ENCODE measurements at places on chromosomes 5 and 9.

DNA sequence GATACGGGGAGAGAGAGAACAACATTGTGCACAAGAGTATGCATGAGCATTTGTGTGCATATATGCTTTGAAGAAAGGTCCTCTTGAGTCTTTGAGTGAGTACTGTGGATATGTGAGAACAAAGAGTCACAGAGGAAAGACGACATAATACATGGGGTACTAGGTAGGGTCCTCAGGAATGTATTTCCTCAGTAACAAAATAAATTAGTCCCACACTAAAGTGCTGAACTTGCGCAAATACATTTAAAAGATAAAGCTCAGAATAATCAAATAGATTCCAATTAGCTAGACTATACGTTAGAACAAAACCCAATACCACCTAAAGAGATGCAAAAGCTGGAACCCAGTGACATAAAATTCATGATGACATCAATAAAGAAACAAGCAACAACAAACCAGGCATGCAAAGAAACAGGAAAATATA is 70.8 kb downstream of the RAPGEF6 start:
- no peak overlapping the region for H3K4me3 ChIP-seq
- peak overlapping the region; percentile 24 for H3K27ac ChIP-seq
- peaks cover 16% of the 10 kb centered on the region for H3K36me3 ChIP-seq
- no peak for DNase-seq

- no peak overlapping the region for H3K4me3 ChIP-seq
- peak overlapping the region; percentile 40 for H3K27ac ChIP-seq
- peaks cover 3% of the 10 kb centered on the region for H3K27me3 ChIP-seq
- DNase-seq: no peak
Measured at GRCh38 chr5:151140686-151141459, 16.7 kb downstream of the ANXA6 start.

GRCh38 chr5:149706158-149706557 is 24.0 kb upstream of the PPARGC1B start:
- no peak for DNase-seq
- no peak overlapping the region for H3K27ac ChIP-seq
- no peaks in the 10 kb centered on the region for H3K36me3 ChIP-seq
- H3K27me3 ChIP-seq: peaks cover 28% of the 10 kb centered on the region
- no peaks in the 10 kb centered on the region for H3K4me1 ChIP-seq
- H3K4me3 ChIP-seq: no peak overlapping the region

DNA sequence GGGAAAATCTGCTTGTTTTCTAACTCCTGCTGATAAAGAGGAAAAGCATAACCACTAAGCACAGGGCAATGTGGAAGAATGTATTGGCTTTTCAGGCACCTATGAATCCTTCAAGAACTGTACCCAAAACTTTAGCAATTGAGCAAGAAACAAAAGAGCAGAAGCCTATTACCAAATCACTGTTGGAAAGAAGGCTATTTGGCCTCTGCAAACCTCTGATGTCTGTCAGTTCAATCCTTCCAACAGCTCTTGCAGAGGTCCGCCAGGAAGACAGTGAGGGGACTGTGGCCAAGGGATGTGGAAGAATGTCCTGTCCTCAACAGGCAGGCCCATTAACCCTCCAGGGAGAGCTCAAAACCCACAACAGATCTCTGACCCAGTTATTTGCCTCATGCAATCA is 328.6 kb downstream of the ENC1 start:
- peaks cover 5% of the 10 kb centered on the region for H3K27me3 ChIP-seq
- H3K36me3 ChIP-seq: no peaks in the 10 kb centered on the region
- no peak overlapping the region for H3K27ac ChIP-seq
- no peak for DNase-seq
- H3K4me3 ChIP-seq: no peak overlapping the region

GRCh38 chr9:80550181-80550580 is 978.4 kb downstream of the TLE4 start:
- no peak overlapping the region for H3K4me3 ChIP-seq
- no peaks in the 10 kb centered on the region for H3K36me3 ChIP-seq
- DNase-seq: no peak
- H3K27me3 ChIP-seq: no peaks in the 10 kb centered on the region
- no peak overlapping the region for H3K27ac ChIP-seq
- peaks cover 27% of the 10 kb centered on the region for H3K4me1 ChIP-seq

- H3K27ac ChIP-seq: no peak overlapping the region
- no peak overlapping the region for H3K4me3 ChIP-seq
- peaks cover 26% of the 10 kb centered on the region for H3K4me1 ChIP-seq
- no peaks in the 10 kb centered on the region for H3K27me3 ChIP-seq
- DNase-seq: no peak
- no peaks in the 10 kb centered on the region for H3K36me3 ChIP-seq
Measured at GRCh38 chr5:107652839-107653607, 17.7 kb downstream of the EFNA5 start.

DNA sequence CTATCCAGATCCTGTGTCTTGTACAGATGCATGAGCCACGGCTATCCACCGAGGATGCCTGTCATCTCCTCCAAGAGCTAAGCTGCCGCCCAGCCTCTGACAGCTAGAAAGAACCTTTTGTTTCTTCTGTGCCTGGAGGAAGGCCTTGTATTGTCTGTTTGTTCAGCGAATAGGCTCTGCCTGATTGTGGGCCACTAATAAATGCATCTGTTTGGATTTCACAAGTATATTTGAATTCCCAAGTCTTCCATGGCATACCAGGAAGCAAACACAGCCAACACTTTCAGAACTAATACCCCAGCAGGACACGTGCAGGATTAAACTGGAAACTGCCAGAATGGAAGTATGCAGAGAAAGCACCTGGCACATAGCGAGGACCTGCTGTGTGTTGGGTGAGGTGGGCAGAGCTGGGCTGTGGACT is 92.7 kb upstream of the NEURL1B start:
- H3K27ac ChIP-seq: no peak overlapping the region
- no peaks in the 10 kb centered on the region for H3K36me3 ChIP-seq
- DNase-seq: no peak
- H3K27me3 ChIP-seq: peaks cover 52% of the 10 kb centered on the region

DNA sequence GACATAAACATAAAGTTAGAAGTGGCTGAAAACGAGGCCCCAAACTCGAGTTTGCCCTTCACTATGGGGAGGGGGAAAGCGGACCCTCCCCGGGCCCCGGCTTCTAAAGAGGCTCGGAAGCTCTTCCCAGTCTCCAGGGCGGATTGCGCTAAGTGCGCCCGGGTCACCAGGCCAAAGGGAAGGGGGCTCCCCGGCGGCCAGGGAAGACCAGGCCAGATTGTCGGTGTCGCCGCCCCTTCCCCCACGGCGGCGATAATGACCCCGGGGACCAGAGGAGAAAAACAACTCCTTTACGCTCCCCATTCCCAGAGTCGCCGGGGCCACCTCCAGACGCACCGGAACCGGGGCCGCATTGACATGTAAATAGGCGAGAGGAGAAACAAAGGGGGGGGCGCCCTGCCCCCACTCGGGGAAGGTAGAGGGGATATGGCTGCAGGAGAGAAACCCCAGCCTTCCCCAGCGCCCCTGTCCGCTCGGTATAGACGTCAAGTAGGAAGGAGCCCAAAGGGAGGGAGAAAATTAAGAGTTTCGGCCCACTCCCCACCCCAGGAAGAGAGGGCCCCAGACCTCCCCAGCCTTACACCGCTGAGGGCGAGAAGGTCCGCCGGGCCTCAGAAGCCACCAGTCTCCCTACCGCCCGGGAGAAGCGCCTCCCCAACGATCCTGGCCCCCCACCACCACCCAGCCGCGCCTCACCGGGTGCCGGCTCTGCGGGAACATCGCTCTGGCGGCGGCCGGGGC is 1.7 kb downstream of the TLE1 start:
- no peaks in the 10 kb centered on the region for H3K36me3 ChIP-seq
- H3K27me3 ChIP-seq: peaks cover 19% of the 10 kb centered on the region
- DNase-seq: peak; percentile 63
- peaks cover 12% of the 10 kb centered on the region for H3K4me1 ChIP-seq
- H3K4me3 ChIP-seq: no peak overlapping the region

DNA sequence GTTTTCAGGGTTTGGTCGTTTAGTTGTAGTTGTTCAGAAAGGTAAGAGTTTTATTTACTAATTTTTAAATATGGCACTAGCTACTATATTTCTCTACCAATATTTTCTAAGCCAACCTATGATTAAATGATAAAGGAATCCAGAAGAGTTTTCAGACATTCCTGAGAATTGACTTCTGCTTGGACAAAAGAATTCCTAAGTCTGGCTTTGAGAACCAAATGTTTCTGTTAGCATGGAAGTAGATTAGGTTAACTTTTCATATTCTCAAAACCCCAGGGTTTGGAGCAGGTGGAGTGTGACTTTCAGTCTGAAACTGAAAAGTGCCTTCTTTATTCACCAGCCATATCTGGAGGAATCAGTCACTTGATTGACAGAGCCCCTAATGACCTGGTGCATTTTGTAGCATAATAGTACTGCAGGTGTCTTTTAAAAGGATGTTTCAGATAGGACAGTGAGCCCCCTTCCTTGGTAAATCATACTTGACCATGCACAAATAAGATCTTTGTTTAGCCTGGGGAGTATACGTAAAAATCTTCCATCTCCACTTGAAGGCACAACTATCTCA is 457.0 kb upstream of the ZNF462 start:
- peaks cover 7% of the 10 kb centered on the region for H3K27me3 ChIP-seq
- H3K27ac ChIP-seq: no peak overlapping the region
- DNase-seq: no peak
- H3K4me3 ChIP-seq: no peak overlapping the region

GRCh38 chr5:164139423-164139822 is 634.0 kb downstream of the MAT2B start:
- no peak overlapping the region for H3K27ac ChIP-seq
- no peak for DNase-seq
- peaks cover 5% of the 10 kb centered on the region for H3K27me3 ChIP-seq
- no peaks in the 10 kb centered on the region for H3K4me1 ChIP-seq
- H3K4me3 ChIP-seq: no peak overlapping the region

- no peaks in the 10 kb centered on the region for H3K27me3 ChIP-seq
- H3K36me3 ChIP-seq: no peaks in the 10 kb centered on the region
- H3K4me1 ChIP-seq: no peaks in the 10 kb centered on the region
- no peak overlapping the region for H3K27ac ChIP-seq
- no peak overlapping the region for H3K4me3 ChIP-seq
Measured at GRCh38 chr5:156815988-156816599, 34.0 kb upstream of the PPP1R2B start.

DNA sequence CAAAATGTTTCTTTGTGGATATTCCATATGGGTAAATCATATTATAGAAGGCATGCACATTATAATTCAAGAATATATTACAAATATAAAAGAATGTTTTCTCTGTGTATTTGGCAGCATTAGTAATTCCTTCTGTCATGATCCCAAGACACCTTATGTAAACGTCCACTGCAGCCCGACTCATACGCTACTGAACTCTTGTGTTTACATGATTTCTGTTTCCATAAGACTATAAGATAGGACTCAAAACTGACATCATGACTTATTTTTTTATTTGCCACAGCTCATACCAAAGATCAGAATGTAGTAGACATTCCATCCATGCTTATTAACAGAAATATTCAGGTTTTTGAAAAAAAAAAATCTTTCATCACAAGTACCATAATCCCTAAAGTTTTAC is 234.1 kb downstream of the AP3B1 start:
- no peaks in the 10 kb centered on the region for H3K27me3 ChIP-seq
- no peak overlapping the region for H3K27ac ChIP-seq
- DNase-seq: no peak
- peaks cover 28% of the 10 kb centered on the region for H3K4me1 ChIP-seq
- no peak overlapping the region for H3K4me3 ChIP-seq
- H3K36me3 ChIP-seq: no peaks in the 10 kb centered on the region

DNA sequence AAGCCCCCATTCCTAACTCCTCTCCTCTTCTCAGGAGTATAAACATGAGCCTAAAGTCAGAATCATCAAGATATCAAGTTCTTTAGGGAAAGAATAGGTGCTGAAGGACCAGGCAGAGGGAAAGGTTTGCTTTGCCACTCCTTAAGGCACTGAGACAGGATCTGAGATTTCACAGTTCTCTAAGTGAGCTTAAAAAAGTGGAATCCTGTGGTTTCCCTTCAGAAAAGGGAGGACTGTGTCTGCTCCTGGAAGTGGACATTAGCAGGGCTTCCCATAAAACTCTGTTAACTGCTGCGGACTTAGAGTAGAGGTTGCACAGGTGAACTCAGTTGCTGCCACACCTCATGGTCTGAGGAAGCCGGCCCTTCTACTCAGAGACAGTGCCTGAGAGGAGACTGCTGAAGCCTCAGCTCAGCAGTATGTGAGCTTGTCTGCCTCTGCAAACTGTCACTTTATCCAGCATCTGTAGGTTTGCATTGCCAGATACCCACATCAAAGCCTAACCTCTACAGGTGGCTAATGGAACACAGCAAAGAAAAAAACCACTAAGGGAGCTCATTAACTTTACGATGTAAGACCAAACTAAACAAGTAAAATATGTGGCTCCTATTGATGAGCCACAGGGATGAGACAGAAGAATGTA is 42.9 kb downstream of the RIC1 start:
- H3K27me3 ChIP-seq: no peaks in the 10 kb centered on the region
- H3K4me1 ChIP-seq: peaks cover 6% of the 10 kb centered on the region
- H3K27ac ChIP-seq: no peak overlapping the region
- H3K36me3 ChIP-seq: peaks cover 60% of the 10 kb centered on the region
- no peak overlapping the region for H3K4me3 ChIP-seq
- DNase-seq: no peak

DNA sequence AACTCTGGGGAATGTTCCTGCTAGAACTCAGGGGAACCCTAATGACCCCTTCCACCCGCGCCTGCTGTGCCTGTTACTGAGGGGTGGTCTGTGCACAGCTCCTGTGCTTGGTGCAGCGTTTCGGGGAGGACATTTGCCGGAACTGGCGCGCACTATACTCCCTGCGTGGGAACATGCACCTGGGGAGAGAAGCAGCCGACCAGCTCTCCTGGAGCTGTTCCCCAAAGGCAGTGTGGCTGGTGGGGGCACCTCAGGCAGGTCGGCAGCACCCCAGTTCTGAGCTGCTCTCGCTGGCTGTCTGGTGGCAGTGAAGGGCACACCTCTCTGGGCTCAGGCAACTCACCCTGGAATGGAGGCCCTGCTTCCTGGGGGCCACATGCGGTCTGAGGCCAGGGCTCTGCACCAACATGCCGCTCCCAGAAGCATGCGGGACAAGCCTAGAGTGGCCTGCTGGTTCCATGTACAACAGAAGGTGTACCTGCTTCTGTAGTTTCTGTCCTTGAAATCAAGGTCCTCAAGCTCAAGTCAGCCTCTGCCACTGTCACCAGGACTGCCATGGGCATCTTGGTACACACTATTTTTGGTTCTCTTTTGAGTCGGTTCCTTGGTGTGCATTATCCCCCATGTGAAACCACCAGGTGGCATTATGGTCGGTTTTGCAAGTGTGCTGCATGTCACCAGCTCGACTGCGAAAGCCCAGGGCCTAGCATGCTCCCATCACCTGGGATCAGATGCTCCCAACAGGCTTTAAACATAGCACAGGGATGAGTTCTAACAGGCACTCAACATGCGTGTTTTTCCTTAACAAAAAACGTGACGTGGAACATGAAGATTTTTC is 7.8 kb upstream of the MRNIP start:
- H3K36me3 ChIP-seq: peaks cover 45% of the 10 kb centered on the region
- H3K27ac ChIP-seq: no peak overlapping the region
- DNase-seq: no peak
- H3K4me3 ChIP-seq: no peak overlapping the region
- H3K4me1 ChIP-seq: peaks cover 39% of the 10 kb centered on the region

GRCh38 chr5:10563110-10563944 is 543 bp upstream of the ANKRD33B start:
- H3K36me3 ChIP-seq: no peaks in the 10 kb centered on the region
- DNase-seq: no peak
- H3K4me3 ChIP-seq: peak overlapping the region; percentile 67
- peaks cover 29% of the 10 kb centered on the region for H3K4me1 ChIP-seq
- H3K27me3 ChIP-seq: peaks cover 82% of the 10 kb centered on the region
